ENCODE measurements at places on chromosomes 5 and 9.

DNA sequence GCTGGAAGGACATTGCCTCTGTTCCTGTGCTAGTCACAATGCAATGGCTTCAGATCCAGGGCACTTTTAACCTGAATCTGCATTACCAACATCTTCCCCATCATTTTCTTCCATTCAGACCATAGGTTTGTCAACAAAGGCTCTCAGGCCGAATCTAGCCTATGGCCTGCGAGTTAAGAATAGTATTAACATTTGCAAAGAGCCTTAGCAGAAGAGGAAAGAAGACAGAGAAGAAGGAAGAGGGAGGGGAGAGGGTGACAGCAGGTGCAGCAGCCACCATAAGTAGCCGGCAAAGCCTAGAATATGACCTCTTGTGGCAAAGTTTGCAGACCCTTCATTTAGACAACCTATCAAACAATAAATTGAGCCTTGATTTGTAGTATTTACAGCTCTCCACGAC is 32.6 kb downstream of the BARX1 start:
- no peak for DNase-seq

DNA sequence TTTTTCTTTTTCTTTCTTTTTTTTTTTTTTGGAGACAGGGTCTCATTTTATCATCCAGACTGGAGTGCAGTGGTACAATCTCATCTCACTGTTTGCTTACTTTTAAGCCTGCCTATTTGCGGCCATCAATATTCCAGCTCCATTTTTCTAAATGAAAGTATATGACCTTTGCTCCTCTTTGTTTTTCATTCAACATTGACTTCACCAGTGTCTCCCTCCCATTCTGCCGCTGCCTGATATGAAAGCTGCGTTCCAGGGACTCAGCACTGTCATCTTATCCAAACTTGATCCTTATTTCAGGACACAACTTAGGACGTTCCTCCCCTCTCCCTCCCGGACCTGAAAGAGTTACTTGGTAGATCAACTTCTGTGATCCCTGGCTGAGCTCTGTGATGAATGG is 73.6 kb downstream of the LRRC70 start:
- no peak for DNase-seq

- peak; percentile 66 for DNase-seq
Observed at GRCh38 chr9:859251-859650, 17.8 kb downstream of the DMRT1 start.

DNA sequence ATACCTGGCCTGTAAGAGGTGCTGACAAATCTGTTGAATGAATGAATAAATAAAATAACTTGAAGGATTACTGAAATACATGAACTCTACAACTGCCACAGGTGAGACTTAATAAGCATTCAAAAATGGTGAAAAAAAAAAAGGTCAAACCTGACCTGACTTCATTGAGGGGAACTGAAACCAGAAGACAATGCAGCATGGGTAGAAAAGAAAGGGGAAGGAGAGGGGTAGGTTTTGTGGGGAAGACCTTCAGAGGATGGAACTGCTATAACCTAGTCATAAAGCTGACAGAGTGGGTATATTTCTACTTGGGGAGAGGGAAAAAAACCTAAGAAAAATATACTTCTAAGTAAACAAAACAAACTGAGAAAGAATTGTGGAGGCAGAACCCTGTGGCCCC is 56.6 kb downstream of the RASEF start:
- no peak for DNase-seq

DNA sequence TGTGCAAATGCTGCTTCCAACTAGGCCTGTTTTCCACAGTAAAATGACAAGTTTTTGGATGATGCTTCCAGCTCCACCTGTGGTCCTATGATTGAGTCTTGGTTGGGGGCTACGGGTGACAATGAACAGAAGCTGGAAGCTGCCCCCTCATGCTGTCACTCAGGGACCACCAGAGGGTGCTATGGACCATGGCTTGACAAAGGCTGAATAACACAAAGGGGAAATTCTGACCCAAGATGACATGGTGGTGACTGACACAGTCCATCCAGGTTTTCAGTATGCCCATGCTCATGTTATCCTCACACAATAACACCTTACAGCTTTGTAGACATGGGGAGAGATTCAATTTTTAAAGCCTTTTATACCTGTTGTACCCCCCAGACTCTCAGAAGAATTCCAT is 23.9 kb upstream of the SAP30L start:
- no peak for DNase-seq

GRCh38 chr5:53970475-53970874 is 339.9 kb downstream of the ARL15 start:
- no peak for DNase-seq

GRCh38 chr5:114362197-114362976 is 517 bp downstream of the KCNN2 start:
- DNase-seq: peak; percentile 82

DNA sequence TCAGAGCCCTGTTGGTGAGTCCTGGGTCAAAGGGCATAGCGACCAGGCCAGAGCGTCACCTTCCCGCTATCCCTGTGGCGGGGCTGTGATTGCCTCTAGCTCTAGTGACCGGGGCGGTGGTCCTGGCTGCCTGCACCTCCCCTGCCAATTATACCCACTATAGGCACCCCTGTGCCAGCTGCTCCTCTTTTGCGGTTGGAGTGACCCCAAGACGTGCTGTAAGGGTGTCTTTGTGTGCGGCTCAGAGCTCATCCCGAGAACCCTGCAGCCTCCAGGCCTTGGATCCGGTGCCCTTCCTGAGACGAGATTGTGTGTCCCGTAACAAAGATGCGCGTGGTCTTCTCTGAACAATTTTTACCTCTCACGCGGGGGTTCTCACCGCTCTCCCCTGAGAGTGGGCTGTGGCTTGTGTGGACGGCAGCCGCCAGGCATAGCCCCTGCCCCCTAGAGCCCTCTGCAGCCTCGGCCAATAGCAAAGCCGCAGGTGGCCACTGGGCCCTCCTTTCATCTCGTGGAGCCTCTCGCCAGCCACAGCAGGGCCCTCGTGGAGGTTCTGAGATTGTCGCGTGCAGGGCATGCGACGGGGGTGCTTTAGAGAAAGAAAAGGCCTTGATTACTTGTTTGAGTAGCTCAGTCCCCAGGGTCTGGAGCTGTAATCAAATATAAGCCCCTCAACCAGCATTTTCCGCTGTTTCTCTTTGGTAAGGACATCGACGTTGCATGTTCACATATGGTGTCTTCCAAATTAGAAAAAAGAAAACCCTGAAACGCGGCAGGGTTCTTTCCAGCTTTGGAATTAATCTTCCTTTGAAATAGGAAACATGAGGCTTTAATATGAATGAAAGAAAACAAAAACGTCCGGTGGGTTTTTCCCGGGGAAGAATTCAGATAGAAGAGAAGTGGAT is 10.7 kb downstream of the NKD2 start:
- DNase-seq: no peak

GRCh38 chr5:53779541-53779981 is 219.1 kb downstream of the NDUFS4 start:
- DNase-seq: no peak

DNA sequence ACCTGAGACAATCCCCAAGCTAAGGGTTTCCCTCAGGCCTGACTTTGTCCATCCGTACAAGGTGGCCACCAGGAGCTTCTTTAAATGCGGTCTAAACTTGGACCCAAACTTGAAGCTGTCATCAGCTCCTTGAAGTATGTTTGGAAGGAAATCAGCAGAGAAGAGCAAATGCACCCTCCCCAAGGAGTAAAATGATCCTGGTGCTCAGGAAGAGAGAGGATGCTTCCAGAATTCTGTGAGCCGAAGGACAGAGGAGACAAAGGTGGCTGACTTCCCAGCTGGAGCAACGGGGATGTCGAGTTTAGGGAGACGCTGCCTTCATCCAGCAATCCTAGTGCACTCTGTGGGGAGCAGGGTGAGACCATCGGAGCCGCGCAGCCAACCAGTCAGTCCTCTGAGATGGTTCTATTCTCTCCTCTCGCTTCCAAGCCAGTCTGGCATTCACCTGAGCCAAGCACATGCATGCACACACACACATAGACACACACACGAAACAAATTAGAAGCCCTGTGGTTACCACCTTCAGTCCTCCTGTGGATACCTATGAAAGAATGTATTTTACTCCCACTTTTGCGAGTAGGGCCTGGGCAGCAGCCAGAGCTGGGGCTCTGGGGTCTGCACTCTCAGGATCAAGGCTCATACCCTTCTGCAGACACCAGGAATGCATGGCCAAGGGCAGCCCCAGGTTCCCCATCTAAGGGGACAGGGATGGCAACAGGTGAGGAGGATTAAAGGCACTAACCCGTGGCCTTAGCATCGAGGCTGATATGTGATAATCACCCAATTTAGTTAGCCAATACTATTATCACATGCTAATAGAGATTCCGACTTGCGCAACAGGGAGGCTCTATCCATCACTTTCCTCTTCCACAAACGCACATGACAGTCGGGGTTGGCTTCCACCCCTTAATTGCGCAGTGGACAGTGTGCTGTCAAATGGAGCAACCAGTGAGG is 75.8 kb downstream of the GTF3C4 start:
- no peak for DNase-seq

GRCh38 chr5:78540335-78541085 is 108.1 kb downstream of the LHFPL2 start:
- no peak for DNase-seq

DNA sequence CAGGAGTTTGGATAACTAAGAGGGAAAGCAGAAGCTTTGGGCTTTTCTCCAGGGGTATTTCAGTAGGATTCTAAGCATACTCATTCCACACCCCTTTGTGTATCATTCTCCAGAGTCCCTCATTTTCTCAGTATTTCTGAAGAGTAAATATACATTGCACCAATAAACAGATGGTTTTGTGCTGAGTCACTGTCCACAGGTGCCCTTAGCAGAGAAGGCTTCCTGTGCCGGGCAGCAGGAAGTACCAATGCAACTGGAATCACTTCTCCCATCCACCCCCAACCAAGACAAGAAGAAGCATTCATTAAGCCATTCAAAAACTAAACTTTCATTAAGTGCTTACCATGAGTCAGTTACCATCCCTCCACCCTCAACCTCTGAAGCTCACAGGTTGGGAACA is 3.6 kb upstream of the CCNJL start:
- DNase-seq: no peak

DNA sequence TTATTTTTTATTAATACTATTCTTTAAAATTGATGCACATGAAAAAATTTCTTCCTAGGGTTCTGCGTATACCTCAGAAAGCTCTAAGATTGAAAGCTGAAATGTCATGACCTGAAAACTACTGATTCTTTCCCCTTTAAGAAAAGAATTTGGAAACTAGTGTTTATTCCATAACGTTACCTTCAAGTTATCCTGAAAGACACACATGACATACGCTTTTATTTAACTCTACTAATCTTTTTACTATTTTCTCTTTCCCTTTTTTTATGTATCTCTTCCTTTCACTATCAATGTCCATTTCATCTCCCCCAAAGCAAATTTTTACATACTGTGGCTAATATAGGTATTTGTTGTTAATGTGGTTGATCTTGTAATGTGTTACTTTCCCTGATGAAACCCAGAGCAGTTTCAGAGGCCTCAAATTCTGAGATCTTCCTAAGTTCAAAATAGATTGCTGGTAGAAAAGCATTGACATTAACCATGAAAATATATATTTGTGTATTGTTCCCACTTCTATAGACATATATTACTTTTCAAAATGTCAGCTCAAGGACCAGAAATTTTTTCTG is 7.4 kb downstream of the NIPBL start:
- no peak for DNase-seq

DNA sequence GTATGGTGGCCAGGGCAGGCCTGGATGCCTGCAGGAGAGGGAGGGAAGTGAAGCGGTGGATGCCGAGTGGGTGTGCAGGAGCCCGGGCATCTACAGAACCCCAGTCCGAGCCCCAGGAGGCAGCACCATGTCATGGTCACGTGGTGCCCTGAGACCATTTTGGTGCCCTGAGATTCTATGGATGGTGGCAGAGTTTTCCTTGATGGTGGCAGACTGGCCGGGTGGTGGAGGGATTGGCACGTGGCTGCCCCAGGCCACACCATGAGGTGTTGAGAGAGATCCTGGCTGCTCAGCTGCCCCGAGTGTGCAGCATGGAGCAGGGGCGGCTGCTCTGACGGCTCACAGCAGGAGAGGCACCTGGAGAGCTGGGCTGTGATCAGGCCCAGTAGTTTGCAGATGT is 52.3 kb downstream of the SYK start:
- no peak for DNase-seq

DNA sequence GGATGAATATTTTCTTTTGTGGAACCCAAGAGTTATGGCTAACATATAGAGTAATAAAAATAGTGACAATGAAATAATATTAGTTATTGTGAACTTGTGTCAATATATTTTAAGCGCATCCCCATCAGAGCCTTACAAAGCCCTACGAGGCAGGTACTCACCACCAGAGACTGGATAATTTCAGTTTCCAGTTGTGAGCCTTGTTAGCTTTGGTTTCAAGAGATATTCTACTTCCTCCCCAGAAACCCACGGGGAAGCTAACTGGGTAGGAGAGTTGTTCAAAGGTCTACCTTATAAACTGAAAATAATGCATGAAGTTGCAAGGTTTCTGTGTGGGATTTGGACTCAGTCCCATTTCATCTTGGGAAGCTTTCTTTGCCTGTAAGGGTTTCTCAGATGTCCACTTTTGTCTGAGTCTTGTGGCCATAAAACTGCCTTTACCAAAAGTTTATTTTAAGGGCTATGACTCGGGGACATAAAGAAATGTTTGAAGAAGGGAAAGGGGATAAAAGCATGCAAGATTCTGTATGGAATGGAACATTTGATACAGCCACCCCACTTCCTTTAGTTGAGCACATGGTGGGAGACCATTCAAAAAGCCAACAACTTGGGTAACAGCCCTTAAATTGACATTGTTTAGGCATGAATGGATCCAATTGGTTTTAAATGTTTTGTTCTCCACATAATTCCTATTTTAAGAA is 57.4 kb upstream of the ANKRD55 start:
- DNase-seq: no peak

DNA sequence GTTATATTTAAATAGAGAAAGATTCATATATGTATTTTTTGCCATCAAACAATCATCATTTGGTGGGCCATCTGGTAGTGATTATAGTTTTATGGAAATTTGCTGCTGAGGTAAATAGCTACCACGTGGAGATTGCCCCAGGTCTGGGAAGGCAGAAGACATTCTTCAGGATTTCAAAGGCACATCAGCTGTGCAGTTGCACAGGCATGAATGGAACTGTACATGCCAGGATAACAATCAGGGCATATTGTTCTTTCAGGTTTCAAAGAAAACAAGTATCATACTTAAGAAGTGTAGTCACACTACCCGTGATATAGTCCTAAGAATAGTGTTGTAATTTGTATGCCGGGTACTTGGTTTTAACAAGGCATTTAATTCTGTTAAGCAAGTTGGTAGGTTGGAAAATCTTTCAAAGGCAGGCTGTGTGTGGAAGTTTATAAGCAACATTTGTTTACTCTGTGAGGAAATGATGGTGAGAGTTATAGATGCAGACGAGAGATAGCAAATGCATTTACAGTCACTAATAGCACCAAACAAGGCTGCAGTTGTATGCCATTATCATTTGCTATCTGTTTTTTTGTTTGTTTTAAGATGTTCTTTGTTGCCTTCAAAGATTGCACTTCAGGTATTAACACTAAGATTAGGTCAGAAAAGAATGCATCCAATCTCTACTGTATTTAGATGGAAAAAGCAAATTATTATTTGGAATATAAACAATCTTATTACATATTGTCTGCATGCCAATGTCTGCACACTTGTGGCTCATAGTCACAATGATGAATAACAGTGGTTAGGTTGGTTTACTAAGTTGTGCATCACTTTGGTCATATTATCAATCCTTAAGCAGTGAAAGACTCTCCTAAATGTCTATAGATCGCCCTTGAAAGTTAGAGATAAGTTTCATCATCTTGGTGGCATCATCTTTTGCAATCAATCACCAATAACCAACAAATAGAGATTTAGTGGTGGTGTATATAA is 55.3 kb downstream of the RPS23 start:
- DNase-seq: no peak

GRCh38 chr5:177317959-177318377 is 6.3 kb upstream of the MXD3 start:
- no peak for DNase-seq

- DNase-seq: no peak
Observed at GRCh38 chr5:41863871-41864486, 6.2 kb downstream of the OXCT1 start.
